Fibroblast of the aortic adventitia (primary cell): ENCODE measurements at places on chromosomes 6 and 20. TPM values are rescaled to one million over a fixed set of nuclear protein-coding genes. Genes with fewer than 3 reads are reported as not detected.

GRCh38 chr6:111536910-111537527 is 54.0 kb upstream of the REV3L start:
- no peak for DNase-seq

GRCh38 chr6:114195027-114195365 is 147.8 kb downstream of the HS3ST5 start:
- no peak for DNase-seq

- DNase-seq, result no peak
Observed at GRCh38 chr6:159808647-159809046, 8.6 kb downstream of the PNLDC1 start.

DNA sequence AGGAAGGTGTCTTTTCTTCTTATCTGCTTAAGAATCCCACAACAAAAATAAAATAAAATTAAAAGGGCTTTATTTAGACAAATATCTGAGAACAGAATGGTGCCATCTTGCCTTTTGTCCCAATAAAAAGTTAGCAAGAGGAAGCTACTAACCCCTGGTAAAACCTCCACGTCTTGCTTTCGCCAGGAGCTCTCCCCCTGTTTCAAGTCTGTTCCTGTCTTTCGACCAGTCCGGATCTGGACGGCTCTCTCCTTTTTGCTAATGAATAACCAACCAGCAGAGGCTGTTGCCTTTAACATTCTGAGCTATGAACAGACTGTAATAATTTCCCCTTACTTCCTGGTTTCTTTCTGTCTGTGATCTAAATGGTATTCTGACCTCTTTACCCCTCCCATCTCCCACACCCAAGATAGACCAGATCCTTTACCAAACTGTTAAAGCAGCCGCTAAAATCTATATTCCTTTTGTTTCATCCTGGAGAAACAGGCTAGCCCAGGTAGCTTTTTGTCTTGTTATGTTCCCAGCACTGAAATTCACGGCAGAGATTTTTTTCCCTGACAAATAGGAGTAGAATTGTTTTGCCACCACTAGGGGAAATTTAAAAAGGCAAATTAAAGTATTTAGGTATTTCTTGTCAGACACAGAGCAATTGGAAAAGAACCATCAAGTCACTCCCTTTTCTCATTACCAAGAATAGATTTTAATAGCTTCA is at the start of gene FRK:
TSS of gene FRK (minus strand) at position 320 of the 712 bp plus-strand sequence. CDS start 580 bp downstream, outside the sequence.
- DNase-seq, result peak; percentile 69

RAD21L1 gene
- not detected in 2 replicates for total RNA-seq

REM1 gene
- total RNA-seq, result 0.16 TPM in 1 of 2 replicates, not detected in the other

CDSN gene
- total RNA-seq, result not detected in 2 replicates

GRCh38 chr6:36428911-36429310 is 13.7 kb downstream of the PXT1 start:
- DNase-seq, result no peak

DNA sequence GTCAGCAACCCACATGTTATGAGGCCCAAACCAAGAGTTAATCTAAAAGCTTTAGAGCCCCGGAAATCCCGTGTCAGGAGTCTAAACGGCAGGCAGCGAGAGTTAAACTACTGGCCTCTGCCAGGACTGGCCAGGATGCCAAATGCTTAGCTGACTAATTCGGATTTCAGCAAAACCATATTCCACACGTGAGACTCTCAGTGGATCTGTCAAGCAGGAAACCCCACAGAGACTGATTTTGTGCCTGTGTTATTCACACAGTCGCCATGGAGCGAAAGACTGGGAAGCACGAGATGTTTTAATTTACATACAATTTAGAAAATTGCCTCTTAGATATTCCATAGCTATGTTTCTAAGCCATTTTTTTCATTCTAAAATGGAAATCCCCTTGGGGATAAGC is 152.9 kb downstream of the RNASET2 start:
- no peak for DNase-seq
